Activated T-helper 1 cell treated with anti-CD3 and anti-CD28 coated beads, Interleukin-12 subunit alpha, Interleukin-12 subunit beta, Interleukin-2, Interleukin-4 antibody, amounts not matched to agents 30 ng/mL and 10 ng/mL and 1 ng/mL, durations not matched to agents 14 hours and 24 hours and 36 hours (primary cell): ENCODE measurements at places on chromosomes 4 and X. TPM values are rescaled to one million over a fixed set of nuclear protein-coding genes. Genes with fewer than 3 reads are reported as not detected.
A peak's percentile ranks its signal among the peaks of the same experiment; 100 is the strongest.

Gene GAGE12J
- not detected in 2 replicates for total RNA-seq

Gene TEX13B
- not detected in 2 replicates for total RNA-seq

Gene SLC6A8
- 5.9 and 6.0 TPM in 2 replicates for total RNA-seq

Gene FSTL5
- not detected in 2 replicates for total RNA-seq

Gene SHROOM3
- total RNA-seq = 0.02 and 0.05 TPM in 2 replicates

Gene ENPP6
- 2.5 and 3.4 TPM in 2 replicates for total RNA-seq

Gene ABCB7
- 37.4 and 38.1 TPM in 2 replicates for total RNA-seq

Gene CT45A10
- total RNA-seq = not detected in 2 replicates

Gene GABRG1
- not detected in 2 replicates for total RNA-seq

Gene HAUS7
- total RNA-seq = 62.7 and 68.2 TPM in 2 replicates

DNA sequence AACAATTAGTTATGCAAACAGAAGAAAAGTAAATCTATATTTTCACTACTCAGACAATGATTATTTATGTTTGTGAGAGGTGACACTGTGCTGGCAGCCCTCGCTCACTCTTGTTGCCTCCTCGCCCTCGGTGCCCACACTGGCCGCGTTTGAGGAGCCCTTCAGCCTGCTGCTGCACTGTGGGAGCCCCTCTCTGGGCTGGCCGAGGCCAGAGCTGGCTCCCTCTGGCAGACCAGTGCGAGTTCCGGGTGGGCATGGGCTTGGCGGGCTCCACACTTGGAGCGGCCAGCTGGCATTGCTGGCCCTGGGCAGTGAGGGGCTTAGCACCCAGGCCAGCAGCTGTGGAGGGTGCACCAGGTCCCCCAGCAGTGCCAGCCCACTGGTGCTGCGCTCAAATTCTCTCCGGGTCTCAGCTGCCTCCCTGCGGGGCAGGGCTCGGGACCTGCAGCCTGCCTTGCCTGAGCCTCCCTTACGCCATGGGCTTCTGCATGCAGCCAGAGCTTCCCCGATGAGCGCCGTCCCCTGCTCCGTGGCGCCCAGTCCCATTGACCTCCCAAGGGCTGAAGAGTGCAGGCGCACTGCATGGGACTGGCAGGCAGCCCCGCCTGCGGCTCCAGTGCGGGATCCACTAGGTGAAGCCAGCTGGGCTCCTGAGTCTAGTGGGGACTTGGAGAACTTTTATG is 902.6 kb downstream of the PDHA2 start:
- no peaks in the 10 kb centered on the region for H3K36me3 ChIP-seq
- H3K27ac ChIP-seq = no peak overlapping the region
- H3K27me3 ChIP-seq = no peaks in the 10 kb centered on the region
- H3K4me3 ChIP-seq = no peak overlapping the region
- no peaks in the 10 kb centered on the region for H3K4me1 ChIP-seq

DNA sequence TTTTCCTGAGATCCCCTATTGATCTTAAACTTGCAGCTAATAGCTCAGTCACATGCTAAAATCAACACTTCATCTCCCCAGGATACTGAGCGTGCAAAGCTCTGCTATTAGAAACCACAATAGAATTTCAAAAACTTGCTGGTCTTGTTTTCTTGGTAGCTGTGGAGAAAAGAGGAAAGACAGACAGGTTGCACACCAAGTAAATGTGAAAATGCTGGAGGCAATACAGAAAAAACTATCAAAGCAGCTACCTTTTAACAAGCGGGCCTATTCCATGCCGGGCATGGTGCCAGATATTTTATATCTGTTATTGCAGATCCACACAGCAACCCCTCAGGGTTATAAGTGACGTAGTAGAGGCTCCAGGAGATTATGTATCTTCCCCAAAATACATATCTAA is 171.9 kb downstream of the DCTD start:
- H3K27ac ChIP-seq = no peak overlapping the region
- peaks cover 5% of the 10 kb centered on the region for H3K27me3 ChIP-seq
- no peaks in the 10 kb centered on the region for H3K36me3 ChIP-seq
- H3K4me1 ChIP-seq = no peaks in the 10 kb centered on the region
- no peak overlapping the region for H3K4me3 ChIP-seq
- DNase-seq = no peak

DNA sequence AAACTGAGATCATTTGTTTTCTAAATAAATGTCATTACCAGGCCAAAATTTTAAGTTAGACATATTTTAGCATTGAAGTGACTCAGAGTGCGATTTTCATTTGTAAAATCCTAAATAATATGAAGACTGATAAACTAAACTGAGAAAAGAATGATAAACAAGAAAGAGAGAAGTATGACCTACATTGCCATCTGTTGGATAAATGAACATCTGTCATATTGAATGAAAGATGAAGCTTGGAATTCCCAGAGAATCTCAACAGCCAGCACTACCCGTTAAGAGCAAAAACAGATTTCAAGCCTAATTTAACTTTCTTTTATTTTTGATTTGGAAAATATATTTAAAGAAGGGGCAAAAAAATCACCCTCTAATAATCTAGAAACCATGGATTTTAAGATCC is 591.0 kb upstream of the ATOH1 start:
- no peak overlapping the region for H3K27ac ChIP-seq
- no peaks in the 10 kb centered on the region for H3K36me3 ChIP-seq
- no peaks in the 10 kb centered on the region for H3K4me1 ChIP-seq
- no peaks in the 10 kb centered on the region for H3K27me3 ChIP-seq
- no peak overlapping the region for H3K4me3 ChIP-seq

DNA sequence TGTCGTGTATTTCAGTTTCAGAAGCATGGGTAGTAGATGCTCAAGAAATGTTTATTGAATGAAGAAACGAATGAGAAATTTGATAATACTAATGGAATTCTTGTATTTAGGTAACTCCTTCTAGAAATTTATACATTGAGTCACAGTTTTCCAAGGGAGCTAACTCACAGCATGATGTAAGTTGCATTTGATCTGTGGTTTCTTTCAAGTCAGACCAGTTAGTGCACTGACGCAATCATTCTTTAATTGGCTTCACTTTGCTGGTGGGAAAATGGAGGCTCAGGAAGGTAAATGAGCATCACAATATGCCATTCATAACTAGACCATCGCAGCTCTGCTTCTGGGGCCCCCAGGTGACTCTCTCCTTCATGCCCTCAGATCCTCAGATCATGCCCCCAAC is 17.3 kb upstream of the CWH43 start:
- H3K4me1 ChIP-seq = no peaks in the 10 kb centered on the region
- H3K27me3 ChIP-seq = peaks cover 3% of the 10 kb centered on the region
- H3K4me3 ChIP-seq = no peak overlapping the region
- no peaks in the 10 kb centered on the region for H3K36me3 ChIP-seq
- no peak for DNase-seq
- H3K27ac ChIP-seq = no peak overlapping the region

DNA sequence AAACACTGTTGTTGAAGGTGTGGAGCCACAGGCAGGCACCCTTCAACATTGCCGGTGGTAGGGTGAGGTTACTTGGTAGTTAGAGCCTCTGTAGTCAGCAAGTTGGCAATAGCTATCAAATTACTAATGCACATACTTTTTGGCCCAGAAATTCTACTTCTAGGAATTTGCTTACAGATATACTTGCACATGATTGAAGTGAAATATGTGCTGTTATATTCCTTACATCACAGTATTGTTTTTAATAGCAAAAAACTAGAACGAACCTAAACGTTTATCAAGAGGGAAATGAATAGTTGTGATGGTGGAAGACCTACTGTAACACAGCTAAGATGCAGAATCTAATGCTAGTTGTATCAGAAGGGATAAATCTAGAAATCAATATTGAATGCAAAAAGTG is 7.7 kb upstream of the PJA1 start:
- DNase-seq = no peak
- H3K27me3 ChIP-seq = peaks cover 15% of the 10 kb centered on the region
- no peaks in the 10 kb centered on the region for H3K36me3 ChIP-seq
- no peak overlapping the region for H3K4me3 ChIP-seq
- no peak overlapping the region for H3K27ac ChIP-seq

DNA sequence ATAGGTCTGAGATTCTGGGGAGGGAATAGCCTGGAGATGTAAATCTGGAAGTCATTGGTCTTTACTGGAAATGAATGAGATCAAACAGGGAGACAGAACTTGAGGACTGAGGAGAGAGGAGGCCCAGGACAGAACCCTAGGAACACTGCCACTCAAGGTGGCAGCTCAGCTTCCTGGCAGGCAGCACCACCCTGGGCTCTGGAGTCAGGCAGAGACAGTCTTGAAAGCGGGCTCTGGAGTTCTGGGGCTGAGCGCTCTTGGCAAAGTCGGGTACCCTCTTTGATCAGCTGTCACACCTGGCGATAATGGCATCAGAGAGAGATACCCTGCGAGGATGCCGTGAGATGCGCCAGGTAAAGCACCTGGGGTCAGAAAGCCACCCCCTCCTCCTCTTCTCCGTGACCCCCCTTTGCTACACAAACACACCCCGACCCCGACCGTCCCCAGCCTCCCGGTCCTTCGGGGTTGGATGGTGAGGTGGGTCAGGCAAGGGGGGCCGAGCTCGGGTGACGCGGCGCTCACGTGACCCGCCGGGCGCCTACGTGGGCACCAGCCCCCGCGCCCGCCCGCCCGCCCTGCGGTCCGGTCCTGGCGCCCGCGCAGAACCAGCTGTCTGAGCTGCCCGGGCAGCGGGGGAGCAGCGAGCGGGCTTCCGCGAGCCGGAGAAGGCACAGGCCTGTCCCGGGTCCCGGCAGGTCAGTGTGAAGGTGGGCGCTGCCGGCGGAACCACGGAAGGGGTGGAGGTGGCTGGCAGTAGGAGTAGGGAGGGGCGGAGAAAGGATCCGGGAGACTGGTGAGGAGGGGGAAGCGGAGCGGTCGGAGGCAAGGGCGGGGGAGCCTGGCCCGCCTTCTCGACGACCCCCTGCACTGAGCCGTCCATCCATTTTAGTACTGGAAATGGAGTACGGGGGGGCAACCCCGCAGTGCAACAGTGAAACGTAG is at the start of gene TCEAL3:
Gene TCEAL3 (plus strand): TSS at position 600 of the 942 bp plus-strand sequence. CDS start 1,102 bp downstream, outside the sequence.
- no peak for DNase-seq
- peaks cover 16% of the 10 kb centered on the region for H3K27me3 ChIP-seq
- H3K4me3 ChIP-seq = peak within 1 kb of the TSS; percentile 68
- H3K36me3 ChIP-seq = no peaks in the 10 kb centered on the region

DNA sequence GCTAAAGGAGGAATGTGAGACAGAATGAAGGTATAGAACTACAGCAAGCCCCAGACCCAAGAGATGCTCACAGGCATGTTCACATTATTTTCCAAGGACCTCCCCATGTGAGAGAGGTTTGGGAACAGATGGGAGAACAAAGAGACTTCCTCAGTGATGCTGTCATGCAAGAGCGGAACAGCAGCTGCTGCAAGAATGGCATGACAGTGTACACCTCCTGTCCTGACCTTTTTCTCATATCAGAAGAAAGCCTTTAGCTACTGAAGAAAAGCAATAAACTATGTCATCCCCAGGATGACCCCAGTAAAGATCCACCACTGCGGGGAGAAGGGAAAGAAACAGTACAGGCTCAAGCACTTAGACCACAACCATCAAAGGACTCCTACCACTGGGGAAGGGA is 7.2 kb downstream of the PRDM5 start:
- H3K4me3 ChIP-seq = no peak overlapping the region
- H3K4me1 ChIP-seq = no peaks in the 10 kb centered on the region
- no peaks in the 10 kb centered on the region for H3K36me3 ChIP-seq

DNA sequence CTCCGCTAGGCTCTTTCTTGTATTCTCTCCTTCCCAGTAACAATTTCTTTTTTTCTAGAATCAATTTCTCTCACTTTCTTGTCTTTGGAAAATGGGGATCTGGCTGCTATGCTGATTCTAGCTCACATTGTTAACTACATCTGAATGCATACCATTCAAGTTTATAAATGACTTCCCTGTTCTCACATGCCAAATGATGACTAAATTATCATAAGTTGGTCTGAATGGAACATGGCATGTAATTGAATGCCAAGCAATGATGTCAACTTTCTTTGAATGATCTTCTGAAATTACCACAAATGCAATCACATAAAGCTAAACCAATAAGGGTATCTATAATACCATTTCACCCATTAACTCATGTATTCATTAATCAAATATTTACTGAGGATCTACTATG is 2.7 kb upstream of the ITM2A start:
- no peak overlapping the region for H3K4me3 ChIP-seq
- H3K36me3 ChIP-seq = peaks cover 6% of the 10 kb centered on the region
- H3K27ac ChIP-seq = no peak overlapping the region
- no peak for DNase-seq

- no peak overlapping the region for H3K27ac ChIP-seq
- no peak for DNase-seq
- no peak overlapping the region for H3K4me3 ChIP-seq
- peaks cover 26% of the 10 kb centered on the region for H3K27me3 ChIP-seq
- no peaks in the 10 kb centered on the region for H3K36me3 ChIP-seq
These were observed 7.1 kb upstream of the RGS12 start for GRCh38 chr4:3285558-3286334.

GRCh38 chr4:173656898-173657297 is 126.9 kb upstream of the HAND2 start:
- H3K27ac ChIP-seq = no peak overlapping the region
- no peaks in the 10 kb centered on the region for H3K36me3 ChIP-seq
- no peaks in the 10 kb centered on the region for H3K27me3 ChIP-seq
- H3K4me3 ChIP-seq = no peak overlapping the region
- no peak for DNase-seq
- no peaks in the 10 kb centered on the region for H3K4me1 ChIP-seq

DNA sequence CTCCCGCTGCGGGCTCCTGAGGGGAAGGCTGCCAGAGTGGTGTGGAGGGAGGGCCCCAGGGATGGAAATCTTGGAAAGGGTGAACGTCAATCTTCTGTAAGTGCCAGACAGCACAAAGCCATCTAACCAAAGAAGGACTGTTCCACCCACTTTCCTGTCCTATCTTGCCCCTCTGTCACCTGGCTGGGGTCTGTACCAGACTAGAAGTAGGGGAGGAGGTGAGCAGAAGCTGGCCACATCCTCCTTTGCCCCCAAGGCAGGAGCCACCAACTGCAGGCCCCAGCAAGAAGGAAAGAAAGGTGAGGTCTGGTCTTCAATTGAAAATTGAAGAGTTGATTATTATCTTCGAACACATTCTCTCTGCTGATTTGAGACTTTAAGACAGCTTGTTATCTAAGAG is 214.4 kb upstream of the LEF1 start:
- H3K36me3 ChIP-seq = peaks cover 3% of the 10 kb centered on the region
- no peak overlapping the region for H3K27ac ChIP-seq
- H3K27me3 ChIP-seq = peaks cover 13% of the 10 kb centered on the region
- no peak overlapping the region for H3K4me3 ChIP-seq

- no peaks in the 10 kb centered on the region for H3K4me1 ChIP-seq
- H3K27me3 ChIP-seq = no peaks in the 10 kb centered on the region
- no peak overlapping the region for H3K27ac ChIP-seq
- H3K36me3 ChIP-seq = no peaks in the 10 kb centered on the region
These were observed 19.1 kb upstream of the DDX3X start for GRCh38 chrX:41314881-41315280.

DNA sequence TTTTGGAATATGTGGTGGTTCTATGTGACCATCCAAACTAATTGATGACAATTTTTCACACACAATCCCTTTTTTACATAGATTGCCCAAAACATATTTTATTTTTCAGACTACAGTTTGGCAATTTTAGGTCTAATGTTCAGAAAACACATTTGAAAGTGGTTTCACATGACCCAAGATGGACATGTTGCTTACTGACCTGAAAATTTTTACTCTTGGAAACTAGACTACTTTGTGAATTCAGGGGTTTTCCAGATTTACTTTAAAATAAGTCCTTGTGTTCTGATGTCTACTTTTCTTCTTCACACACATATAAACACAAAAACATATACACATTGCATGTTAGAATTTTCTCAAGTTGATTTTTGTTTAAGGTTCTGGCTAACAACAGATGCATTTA is 79.5 kb downstream of the HMGB2 start:
- H3K27me3 ChIP-seq = peaks cover 3% of the 10 kb centered on the region
- DNase-seq = no peak

GRCh38 chr4:122086338-122087065 is 65.6 kb upstream of the BLTP1 start:
- H3K27me3 ChIP-seq = peaks cover 22% of the 10 kb centered on the region
- H3K4me1 ChIP-seq = no peaks in the 10 kb centered on the region
- H3K36me3 ChIP-seq = peaks cover 1% of the 10 kb centered on the region
- no peak for DNase-seq
- H3K27ac ChIP-seq = no peak overlapping the region
